GM20000 (cell line): ENCODE measurements at places on chromosomes 7 and 10.

GRCh38 chr7:100373261-100373831, at the start of gene PILRA:
TSS of gene PILRA (plus strand) at chr7:100373487. CDS start at chr7:100373657, 170 bp downstream.
- no peak for DNase-seq

GRCh38 chr10:131931981-131932380, 31.2 kb downstream of the PPP2R2D start:
- DNase-seq: no peak

GRCh38 chr7:4707980-4708411, 25.9 kb downstream of the FOXK1 start:
- no peak for DNase-seq

GRCh38 chr10:124342821-124343170, 75.9 kb downstream of the OAT start:
- DNase-seq: no peak

DNA sequence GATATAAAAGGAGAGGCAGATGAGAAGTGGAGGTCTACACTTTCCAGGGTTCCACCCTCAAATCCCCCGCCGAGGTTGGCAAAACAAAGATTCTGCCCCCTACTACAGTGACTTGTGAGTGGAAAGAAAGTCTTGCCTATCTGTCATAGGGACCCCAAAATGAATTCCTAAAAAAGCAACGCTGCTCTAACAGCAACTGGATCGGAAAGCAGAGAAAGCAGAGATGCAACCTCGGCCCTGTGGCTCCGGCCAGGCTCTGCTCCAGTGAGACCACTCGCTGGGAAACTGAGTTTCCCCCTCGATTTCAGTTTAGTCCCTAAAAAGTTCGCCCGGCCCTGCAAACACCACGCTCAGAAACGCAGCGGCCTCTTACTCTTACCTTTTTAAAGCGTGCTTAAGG, 297.9 kb upstream of the NFE2L3 start:
- no peak for DNase-seq

GRCh38 chr10:77641788-77642397, 4.3 kb upstream of the KCNMA1 start:
- DNase-seq: peak; percentile 77

GRCh38 chr10:63430091-63430998, 35.4 kb downstream of the JMJD1C start:
- DNase-seq: no peak

DNA sequence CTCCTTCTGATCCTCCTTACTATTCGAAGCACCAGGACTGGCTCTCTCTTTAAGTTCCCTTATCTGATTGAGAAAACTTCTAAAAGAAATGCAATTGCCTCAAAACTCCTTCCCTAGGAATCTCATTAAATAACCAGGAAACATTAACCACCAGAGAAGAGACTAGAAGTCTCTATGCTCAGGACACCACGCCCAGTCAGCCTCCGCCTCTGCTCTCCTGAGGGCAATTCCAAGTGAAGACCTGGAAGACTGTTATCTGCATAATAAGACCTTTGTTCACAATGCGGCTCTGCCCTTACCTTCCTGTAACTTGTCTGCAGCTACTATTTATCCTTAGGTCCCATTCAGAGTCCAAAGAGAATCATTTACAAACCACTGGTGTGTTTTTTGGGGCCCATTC, 78.8 kb downstream of the ELMO1 start:
- DNase-seq: no peak

- no peak for DNase-seq
These were observed 16.5 kb upstream of the GPR37 start for GRCh38 chr7:124781907-124782734.

DNA sequence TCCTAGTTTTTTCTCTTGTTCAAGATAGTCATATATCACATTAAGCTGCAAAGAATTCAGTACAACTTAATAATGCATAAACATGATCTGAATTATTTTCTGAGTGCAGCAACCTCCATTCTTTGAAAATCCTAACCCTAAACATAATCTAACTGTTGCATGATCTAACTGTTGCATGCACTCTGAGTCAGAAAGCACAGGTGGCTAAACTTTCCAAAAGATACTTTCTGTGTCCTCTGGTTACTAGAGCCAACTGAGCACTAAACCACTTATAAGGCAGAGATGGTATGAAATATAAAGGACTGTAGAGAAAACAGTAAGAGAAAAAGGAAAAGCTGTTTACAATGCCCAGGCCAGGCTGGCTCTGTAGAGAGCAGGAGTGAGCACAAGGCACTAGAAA, 23.0 kb upstream of the FAM133B start:
- no peak for DNase-seq

GRCh38 chr7:35260246-35260645, 6.3 kb upstream of the TBX20 start:
- DNase-seq: no peak

GRCh38 chr10:71998840-71999194, 34.6 kb downstream of the CHST3 start:
- no peak for DNase-seq

GRCh38 chr7:130037703-130038102, 13.5 kb downstream of the ZC3HC1 start:
- DNase-seq: no peak

DNA sequence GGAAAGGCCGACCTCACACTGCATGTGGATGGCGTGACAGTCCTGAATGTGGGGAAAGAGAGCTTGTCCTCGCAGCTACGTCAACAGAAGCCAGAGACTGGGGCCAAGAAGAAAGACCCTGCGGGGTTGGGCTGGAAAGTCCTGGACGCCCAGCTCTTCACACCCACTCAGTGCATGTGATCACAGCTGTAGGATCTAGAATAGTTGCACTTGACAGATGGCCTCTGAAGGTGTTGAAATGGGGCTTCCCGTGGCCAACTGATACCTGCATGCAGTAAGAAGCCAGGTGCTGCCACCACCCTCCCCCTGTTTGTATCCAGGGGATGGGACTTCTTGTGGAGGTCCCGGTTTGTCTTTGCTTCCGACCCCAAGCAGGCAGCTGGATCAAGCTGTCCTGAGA, 34.1 kb upstream of the OCM2 start:
- DNase-seq: no peak

DNA sequence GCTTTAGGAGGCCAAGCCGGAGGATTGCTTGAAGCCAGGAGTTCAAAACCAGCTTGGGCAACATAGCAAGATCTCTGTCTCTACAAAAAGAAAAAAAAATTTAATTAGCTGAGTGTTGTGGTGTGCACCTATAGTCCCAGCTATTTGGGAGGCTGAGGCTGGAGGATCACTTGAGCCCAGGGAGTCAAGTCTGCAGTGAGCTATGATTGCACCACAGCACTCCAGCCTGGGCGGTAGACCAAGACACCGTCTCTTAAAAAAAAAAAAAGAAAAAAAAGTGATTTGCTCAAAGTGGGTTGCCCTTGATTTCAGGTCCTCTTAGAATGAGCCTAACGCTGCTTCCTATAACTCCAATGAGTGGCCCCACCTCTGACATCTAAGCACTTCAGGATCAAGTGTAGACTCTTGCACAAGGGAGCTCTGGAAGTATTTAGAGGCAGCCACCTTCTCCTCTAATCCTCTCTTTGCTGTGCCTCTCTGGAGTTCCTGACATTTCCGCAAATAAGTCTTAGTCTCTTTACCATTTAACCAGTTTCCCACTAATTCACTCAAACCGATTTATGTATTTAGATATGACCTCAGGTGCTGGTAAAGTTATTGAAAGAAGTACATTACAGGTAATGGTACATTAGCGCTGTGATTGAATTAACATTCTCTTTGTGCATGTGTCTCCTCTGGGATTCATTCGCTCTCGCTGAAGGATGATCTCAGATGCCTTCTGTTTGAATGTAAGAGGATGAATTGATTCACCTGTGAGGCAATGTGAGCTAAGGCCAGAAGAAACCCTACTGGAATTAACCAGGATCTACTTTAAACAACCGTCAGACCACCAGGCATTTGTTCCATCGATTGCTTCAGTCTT, 60.8 kb upstream of the CELF2 start:
- DNase-seq: no peak

DNA sequence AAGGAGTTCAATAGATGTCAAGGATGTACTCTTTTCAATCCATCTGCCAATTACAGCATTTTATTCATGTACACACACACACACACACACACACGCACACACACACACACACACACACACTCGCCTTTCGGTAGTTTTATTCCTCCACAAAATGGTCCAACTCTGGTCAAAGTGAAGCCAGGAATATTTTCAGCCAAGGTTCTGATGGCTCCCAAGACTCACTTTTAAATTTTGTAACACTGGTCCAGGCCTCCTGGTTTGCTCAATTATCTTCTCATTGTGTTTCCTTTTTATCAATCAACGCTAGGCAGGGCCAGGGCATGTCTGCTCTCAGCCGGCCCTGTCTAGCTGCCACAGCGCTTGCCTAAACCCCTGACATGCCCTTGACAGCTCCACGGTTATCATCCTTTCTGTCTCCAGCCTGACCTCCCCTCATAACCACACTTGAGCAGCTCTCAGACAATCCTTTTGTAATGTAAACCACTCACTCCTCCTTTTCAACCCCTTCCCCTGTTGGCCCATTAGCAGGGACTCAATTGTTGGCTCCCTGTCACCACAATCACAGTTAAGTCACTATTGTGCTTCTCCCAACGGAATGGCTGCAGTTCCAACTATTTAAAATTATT, 115.1 kb downstream of the ICA1 start:
- DNase-seq: no peak

DNA sequence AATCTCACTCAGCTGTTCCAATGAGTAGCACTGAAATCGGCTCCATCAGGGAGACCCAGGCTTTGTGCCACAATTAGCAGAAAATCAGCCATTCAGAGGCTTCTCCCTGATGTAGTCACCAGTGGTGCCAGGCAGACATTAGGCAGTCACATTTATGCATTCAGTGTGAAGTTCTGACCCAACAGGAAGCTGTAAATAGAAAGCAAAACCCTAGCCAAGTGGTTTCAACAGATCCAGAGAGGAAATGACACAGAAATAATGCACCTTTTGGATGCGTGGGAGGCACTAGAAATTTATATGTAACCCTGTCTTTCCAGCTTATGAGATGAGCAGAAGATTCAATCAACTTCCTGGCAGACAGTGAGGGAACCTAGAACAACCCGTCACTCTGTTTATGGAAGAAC, 186.4 kb downstream of the PDE1C start:
- DNase-seq: peak; percentile 19

- no peak for DNase-seq
These were observed 36.5 kb downstream of the CBX3 start for GRCh38 chr7:26238032-26238431.

GRCh38 chr7:157516311-157516710, 179.5 kb downstream of the DNAJB6 start:
- DNase-seq: no peak

DNA sequence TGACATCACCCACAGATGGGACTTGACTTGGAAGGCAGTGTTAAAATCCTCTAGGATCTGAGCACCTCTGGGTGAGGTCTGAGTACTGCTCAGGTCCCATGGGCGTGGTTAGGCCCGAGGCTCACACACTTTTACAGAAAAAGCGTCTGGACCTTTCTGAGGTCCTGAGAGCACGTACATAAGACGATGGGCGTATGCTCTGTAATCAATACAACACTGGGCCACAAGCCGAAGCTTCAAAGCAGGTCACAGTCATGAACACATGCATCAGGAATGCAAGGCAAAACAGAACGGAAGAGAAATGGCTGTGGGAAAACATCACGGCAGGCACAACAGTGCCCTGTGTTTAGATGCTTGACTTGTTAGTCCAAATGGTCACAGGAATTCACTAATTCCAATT, 112.2 kb downstream of the LARP4B start:
- DNase-seq: no peak

GRCh38 chr10:132554991-132555647, 17.5 kb downstream of the INPP5A start:
- peak; percentile 67 for DNase-seq

- no peak for DNase-seq
These were observed 64.0 kb downstream of the CACNB2 start for GRCh38 chr10:18204039-18204835.

- peak; percentile 69 for DNase-seq
These were observed 286 bp downstream of the DGKI start for GRCh38 chr7:137846549-137846826.

DNA sequence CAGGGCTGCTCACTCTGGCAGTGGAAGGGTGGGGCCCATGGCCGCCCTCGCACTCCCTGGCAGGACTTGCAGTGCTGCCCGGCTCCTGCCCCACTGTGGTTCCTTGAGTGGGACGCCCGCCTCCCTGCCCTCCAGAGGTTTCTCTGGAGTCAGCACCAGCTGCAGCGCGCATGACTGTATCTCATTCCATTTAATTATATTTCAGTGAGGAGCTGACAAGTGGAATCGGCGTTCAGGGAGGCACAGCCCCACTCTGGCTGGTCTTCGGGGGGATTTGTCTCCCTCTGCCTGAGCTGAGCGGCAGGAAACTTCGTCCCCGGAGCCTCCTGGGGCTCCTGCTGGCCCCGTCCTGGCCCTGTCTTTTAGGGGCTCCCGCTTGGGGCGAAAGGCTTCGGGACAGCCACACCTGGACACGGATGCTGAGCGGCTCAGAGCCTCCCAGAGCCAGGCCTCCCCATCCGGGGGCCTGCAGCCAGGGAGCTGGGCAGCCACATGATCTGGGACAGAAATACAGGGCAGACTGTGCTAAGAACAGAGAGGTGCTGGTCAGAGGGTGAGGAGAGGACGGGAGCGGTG, 75.3 kb upstream of the NKX6-2 start:
- DNase-seq: no peak

DNA sequence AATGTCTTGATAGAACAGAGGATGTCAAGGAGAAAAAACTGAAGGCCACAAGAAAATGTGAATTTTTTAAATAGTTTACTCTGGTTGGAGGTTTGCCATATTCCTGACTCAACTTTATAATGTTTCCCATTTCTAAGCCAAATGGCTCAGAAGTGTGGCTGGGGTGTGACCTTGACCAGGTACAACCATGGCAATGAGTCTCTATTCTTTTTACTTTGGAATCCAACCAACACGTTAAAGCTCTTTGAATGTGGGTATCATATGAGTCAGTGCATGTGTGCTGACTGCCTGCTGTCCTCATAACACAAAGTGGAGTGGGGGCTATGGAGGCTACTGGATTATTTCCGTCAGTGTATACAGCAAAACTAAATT, 33.5 kb upstream of the DLD start:
- no peak for DNase-seq

DNA sequence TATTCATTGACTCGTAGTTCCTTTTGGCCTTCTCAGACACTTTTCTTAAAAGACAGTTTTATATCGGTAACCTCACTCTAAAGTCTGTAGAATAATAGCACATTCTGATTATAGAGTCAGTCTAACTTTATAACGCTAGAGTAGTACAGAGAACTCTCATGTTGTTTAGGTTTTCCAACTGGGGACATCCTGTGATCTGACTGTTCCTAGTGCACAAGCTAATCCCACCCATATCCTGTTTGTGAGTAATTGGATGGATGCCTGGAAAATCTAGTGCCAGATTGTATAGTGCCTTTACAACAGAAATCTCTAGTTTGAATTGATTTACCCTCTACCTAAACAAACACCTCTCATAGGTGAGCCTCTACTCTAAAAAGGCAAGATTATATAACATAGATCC, 107.4 kb downstream of the ZEB1 start:
- no peak for DNase-seq

GRCh38 chr7:18995270-18995671, 122.2 kb downstream of the TWIST1 start:
- no peak for DNase-seq

GRCh38 chr10:75568450-75569130, 137.2 kb downstream of the LRMDA start:
- DNase-seq: no peak
